Mesenteric fat pad (tissue), 1 donor: ENCODE measurements at places on chromosomes 11 and 22.

DNA sequence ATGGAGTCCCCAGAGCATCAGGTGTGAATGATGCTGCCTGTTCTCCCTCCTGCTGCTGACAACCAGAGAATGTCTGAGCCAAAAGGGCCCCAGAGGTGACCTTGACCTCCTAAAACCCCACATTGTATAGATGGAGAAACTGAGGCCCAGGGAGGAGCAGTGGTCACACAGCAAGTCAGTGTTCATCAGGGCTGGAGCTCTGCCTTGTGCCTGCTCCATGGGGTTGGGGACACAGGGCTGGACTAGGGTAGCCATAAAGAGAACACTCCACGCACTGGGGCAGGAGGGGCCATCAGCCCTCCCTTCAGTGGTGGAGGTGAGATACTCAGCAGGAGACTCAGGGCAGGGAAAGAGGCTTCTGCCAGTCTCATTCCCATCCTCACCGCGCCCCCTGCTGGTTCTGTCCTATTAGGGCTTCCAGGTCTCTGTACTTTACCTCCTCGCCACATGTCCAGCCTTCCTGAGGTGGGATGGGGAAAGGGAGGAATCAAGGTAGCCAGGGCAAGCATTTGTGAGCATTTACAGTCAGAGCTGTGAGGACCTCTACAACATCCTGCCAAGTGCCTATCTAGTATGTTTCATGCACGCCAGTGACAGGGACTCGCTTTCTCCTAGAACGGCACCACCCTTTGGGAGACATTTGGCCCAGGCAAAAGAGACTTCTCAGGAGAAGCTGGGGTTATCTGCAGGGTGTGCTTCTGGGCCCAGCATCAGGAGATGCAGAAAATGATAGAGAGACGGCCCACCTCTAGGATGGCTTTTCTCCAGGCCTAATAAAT, 43.2 kb downstream of the NEU3 start:
- DNase-seq: no peak

DNA sequence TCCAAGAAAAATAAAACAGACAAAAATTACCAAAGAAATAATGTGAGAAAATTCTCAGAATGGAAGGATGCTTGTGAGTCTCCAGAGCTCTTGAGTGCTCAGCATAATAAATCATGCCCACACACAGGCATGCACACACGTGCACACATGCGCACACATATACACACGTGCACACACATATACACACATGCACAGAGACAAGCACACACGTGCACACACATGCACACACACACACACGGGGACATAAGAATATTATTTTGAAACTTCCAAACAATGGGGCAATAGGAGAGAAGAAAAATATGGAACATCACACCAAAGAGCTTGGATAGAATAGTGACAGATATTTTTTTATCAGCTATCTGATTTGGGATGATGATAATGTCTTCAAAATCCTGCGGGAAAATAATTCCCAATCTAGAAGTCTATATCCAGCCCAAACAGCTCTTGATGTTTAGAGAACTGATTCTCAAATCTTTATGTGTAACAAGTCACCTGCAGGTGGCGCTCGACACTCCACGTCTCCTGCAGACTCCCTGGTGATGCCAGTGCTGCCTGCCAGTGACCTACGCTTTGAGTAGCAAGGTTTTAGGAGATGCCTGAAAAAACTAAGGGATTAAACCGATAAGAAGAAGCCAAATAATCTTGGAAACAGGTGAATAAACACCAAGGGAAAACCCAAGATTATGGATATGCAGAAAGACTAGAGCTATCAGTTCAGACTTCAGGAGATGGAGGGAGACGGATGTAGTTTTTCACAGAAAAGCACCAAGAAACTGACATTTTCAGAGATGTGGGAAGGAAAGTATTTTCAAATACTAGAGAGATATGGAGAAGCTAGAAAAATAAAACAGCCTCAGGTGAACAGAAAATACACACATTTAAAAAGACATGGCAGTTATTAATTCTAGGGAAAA, 743.6 kb downstream of the ETS1 start:
- DNase-seq: no peak

DNA sequence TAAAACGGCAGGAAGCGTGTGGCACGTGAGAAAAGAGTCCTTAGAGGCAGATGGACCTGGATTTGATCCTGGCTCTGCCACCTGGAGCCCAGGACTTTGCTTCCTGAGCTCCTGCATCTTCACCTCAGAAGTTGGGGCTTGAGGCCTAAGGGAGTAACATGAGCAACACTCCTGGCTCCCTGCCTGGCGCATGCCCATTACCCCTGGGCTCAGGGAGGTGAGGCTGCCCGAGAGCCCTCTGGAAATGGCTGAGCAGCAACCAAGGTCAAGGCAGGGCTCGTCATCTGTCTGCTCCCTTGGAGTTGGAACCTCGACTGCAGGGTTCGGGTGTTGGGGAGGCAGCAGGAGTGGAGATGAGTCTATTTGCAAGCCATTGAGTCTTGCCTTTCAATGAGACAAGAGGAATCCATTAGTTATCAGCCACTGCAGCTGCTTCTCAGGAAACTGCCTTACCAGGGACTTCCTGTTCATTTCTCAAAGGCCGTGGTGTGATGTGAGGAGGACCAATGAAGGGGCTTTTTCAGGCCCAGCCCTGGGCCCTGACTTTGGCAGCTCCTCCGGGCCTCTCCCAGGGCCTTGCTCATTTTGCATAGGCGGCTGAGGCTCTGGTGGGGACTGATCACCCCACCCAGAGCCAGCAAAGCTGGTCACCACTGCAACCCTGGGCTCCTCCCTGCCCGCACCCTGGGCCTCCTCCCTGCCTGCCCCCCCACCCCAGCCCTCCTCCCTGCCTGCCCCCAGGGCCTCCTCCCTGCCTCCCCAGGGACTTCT, 6.4 kb downstream of the FADS2 start:
- no peak for DNase-seq

- DNase-seq: no peak
Observed at GRCh38 chr11:94563176-94563847, 3.9 kb upstream of the PIWIL4 start.

DNA sequence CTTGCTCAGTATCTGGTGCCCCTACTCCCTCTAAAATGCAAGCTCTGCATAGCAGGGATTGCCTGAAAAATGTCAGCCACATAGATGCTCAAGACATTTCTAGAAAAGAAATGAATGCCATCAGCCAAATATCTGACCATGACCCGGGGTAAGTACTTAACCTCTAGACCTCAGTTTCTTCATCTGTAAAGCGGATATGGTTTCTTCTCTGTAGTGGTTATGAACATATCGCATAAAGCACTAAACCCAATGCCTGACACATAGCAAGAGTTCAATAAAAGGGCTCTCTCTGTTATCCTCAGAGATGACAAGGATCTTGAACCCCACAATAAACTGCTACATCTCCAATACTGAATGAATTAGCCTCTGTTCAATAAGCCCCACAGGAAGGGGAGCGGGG, 122.6 kb downstream of the ABTB2 start:
- DNase-seq: no peak

DNA sequence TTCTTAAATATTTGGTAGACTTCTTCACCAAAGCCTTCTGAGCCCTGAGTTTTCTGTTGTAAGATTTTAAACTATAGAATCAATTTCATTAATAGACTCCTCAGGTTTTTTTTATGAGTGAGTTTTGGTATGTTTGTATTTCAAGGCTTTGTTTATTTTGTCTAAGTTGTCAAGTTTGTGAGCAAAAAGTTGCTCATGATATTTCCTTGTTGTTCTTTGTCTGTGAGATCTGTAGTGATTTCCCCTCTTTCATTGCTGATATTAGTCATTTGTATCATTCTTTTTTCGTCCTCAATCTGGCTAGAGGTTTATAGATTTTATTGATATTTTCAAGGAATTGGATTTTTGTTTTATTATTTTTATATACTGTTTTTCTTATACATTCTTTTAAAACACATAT, 121.0 kb downstream of the MORC2 start:
- no peak for DNase-seq

GRCh38 chr11:47723041-47723440, 7.9 kb upstream of the AGBL2 start:
- DNase-seq: no peak

DNA sequence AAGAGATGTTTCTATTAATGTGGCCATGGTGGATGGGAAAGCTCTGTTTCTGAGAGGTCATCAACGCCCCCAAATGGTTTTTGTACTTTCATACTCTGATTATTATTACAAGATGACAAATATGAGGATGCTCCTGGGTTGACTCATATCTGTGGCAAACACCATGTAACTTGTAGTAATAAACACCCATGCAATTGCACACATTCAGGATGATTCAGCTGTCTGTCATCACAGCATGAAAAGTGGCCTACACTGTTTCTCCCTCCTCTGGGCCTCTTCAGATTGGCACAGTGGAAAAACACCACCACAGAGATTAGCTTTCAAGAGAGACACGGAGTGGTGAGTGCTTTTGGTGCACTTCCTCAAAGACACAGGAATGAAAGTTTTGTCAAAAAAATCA, 85.4 kb downstream of the MTNR1B start:
- no peak for DNase-seq

DNA sequence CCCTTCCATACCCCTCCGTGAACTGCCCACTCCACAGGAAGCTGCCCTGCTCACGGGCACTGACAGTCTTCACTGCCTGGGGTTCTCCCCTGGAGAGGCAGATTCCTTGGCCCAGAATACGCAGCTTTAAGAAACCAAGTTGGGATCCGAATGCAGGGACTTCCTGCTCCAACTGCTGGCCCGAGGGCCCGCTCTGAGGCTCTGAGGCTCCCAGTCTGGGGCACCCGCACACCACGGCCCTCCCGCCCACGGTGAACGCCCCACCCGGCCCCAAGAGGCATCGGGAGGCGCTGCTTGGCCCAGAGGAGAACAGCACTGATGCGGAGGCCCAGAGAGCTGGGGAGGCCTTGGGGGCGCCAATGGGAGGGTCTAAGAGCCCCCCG, 42.3 kb downstream of the IGF2 start:
- DNase-seq: peak; percentile 84

DNA sequence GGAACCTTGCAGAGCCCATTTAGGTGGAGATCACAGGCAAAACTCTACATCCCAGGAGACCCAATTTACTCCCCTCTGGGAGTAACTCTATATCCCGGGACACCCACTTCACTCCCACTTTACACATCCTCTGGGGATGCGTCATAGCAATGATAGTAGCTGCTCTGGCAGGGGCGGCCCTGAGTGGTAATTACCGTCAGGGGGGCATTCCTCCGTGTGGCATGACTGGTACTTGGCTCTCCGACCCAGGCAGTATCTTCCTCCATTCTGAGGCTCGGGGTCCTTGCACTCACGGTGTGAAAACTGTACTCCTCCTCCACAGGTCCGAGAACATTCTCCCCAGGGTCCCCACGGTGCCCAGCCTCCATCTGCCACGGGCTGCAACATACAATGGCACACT, 17.2 kb downstream of the ADAMTS8 start:
- DNase-seq: no peak

DNA sequence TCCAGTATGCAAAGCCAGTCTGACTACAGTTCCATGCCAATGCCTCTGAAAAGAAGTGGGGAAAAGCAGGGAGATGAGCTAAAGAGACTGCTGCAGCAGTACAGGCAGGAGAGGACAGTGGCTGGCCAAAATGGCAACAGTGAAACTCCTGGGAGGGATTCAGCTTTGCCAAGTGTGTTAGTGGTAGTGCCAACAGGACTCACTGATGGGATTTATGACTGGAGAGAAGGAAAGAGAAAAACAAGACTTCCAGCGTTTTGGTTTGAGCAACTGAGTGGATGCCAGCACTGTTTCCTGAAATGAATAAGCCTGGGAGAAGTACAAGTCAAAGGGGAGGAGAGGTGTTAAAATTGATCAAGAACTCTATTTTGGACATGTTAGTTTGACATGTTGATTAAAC, 80.9 kb downstream of the PLEKHA7 start:
- DNase-seq: no peak

DNA sequence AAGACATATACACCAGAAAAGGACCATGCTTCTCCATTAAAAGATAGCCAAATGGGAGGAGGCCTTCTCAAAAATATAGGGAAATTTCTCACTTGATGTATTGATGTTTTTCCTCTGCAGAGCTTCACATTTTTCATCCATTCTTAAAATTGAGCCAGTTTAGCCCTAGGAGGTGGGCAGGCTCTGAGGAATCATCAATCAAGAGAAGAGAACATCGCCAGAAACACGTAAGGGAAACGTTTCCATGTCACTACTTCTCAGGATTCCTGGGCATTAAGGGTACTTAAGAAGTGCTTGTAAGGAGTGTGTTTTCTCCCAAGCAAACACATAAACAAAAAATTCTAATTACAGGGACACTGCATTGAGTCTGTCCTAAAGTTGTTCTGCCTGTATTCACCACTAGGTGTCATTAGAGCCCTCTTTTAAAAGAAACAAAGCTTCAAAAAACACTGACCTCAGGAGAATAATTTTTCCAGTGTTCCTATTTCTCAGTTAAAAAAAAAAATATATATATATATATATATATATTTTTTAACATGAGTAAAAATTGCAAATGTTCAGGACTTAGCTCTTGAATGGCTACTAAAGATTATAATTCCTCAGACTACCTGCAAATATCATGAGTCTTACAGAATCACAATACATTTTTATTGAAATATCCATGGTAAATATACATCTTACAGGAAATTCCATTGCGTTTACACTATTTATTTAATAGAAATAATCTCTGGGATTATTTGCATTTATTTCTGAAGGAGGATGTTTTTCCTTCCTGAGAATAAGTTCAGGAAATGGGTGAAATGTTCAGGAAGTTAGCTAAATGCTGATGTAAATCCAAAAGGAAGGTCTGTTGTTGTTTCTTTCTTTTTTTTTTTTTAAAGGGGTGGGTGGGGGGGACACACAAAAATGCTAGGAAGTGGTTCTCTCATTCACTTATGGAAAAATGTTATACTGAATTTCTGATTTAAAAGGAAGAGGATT, 16.0 kb downstream of the FZD4 start:
- no peak for DNase-seq

- DNase-seq: no peak
Observed at GRCh38 chr11:77117492-77117891, 10.6 kb upstream of the MYO7A start.

- no peak for DNase-seq
Observed at GRCh38 chr22:48827268-48827846, 1000.3 kb downstream of the BRD1 start.

DNA sequence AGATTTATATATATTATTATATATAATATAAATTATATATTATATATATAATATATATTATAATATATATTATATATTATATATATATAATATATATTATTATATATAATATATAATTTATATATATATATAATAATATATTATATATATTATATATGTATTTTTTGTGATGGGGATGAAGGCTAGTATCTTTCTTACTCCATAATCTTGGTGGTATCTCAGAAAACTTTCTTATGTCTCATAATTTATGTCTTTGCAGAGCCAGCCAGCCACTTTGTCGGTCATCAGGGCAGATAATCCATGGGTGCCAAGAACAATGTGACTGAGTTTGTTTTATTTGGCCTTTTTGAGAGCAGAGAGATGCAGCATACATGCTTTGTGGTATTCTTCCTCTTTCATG, at the start of gene OR4S1:
OR4S1 (plus strand) TSS at position 301 of the 400 bp plus-strand sequence; CDS start at position 301, 0 bp downstream.
- no peak for DNase-seq

DNA sequence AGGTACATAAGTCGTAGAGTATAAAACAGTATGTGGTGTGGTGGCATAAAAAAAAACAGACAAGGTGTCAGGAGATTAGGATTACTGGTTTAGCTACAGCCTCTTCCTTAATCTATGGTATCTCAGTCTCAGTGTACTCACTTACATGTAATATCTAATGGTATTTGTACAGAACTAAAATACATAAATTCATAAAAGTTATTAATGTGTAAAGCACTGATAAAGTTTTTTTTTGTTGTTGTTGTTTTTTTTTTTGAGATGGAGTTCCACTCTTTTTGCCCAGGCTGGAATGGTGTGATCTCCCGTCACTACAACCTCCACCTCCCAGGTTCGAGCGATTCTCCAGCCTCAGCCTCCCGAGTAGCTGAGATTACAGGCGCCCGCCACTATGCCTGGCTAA, 2.9 kb downstream of the PTS start:
- DNase-seq: no peak
